ENCODE measurements at places on chromosomes 7 and 10.

GRCh38 chr10:14926722-14927416 lies 27.0 kb downstream of the DCLRE1C start:
- no peak for DNase-seq

- DNase-seq: no peak
Observed at GRCh38 chr7:70092314-70093204, 494.3 kb downstream of the AUTS2 start.

GRCh38 chr7:25881317-25882037 lies 270.5 kb upstream of the NFE2L3 start:
- no peak for DNase-seq

DNA sequence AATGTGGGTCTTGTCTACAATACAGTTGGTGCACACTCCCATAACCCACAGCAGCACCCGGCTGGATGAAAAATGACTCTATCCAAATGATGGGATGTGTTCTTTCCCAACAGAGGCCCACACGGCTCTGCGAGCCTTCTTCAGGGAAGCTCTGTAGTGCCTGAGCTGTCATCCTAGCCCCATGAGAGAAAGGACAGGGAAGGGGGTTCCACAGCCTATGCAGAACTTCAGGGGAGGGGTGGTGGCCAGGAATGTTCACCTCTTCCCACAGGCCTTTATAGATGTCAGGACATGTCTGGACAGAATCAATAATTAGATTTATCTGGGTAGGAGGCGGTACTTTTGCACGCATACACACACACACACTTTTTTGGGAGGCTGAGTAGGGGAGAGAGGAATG lies 109.0 kb downstream of the JCAD start:
- DNase-seq: peak; percentile 15

DNA sequence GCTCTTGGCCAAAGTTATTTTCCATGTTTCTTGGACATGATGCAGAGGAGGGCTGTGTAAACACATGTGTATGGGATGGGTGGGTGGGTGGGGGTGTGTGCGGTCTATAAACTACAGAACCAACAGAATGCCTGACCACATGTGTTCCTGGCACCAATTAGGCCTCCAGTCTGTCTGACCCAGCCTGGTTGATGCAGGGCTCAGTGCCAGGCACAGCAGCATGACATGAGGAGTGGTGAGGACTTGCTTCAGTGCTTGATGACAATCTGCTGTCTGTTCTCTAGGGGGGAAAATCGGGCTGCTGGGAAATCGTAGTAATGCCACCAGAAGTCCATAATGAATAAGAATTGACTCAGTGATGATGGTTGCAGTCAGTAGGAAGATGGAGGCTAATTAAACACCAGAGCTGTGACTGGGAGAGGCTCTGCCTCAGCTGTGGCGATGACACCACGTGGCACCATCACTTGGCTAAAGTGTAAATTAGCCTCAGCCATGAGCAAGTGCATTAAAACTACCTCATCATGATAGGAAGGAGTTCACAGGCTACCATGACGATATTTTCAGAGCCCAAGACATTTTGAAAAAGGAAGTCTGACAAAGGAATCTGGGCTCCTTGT lies 260.1 kb upstream of the PODXL start:
- DNase-seq: no peak

GRCh38 chr10:133219782-133220181 lies 10.2 kb upstream of the UTF1 start:
- no peak for DNase-seq

DNA sequence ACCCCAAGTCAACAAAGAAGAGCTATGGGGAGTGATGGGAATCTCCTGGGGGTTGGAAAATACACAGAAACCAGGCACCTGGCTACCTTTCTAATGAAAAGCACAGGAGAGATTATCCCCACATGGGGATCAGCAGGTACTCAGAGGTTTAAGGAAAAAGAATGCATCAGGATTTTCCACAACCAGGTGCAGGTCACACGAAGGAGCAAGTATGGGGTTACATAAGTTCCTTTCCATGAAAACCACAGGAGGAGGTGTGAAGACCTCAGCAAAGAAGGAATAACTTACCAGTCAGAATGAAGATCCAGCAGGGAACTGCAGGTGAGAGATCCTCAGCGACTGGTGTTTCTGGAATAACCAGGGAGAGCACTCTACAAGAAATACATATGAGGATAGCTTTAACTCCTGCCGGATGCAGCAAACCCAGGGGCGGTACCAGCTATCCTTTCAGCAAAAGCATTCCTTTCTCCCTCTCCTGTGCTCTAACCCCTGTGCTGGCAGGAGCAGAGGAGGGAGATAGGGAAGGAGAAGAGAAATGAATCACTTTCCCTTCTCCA lies 116.7 kb upstream of the TMEM106B start:
- DNase-seq: no peak

Measured in HCEC 1CT (cell line).